ENCODE measurements at places on chromosomes 3 and 15. TPM values are rescaled to one million over a fixed set of nuclear protein-coding genes. Genes with fewer than 3 reads are reported as not detected.

- no peak for DNase-seq
These were observed 162.4 kb upstream of the STT3B start for GRCh38 chr3:31370380-31370666.

DNA sequence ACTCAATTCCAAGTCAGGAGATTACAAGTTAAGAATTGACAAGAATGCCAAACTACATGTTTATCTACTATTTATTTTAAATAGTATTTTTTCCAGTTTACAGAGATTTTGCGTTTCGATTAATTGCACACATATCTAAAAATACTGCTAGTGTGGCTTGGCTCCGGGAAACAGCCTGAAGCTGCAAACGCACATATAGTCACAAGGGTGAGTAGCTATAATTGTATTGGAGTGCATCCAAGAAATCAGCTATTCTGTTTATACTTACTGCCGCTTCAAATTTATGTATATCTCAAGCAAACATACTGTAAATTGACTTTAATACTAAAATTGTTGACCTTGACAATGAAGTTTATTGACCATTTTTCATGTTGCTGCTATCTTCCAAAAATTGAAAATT lies 77.0 kb upstream of the PLSCR5 start:
- DNase-seq: no peak

- no peak for DNase-seq
These were observed 220.2 kb upstream of the COL8A1 start for GRCh38 chr3:99418209-99418635.

DNA sequence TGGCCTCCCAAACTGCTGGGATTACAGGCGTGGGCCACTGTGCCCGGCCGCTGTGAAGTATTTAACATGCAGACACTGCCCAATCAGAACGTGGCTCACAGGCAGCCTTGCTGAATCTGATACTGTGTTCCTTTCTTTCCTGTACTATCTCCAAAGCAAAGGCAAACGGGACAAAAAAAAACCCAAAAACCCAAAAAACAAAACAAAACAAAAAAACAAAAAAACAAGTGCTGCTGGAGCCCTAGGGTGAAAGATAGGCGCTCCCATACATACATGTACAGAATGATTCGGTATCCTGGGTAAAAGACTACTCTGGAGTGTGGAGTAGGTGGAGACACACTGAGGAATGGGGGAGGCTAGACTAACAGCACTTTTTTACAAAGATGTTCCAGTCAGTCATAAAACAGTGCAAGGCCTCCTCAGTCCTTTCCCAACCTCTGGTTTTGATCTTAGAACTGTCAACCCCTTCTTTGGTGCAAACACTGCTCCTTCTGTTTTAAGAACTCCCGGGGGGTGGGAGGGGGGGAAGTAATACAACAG lies 7.7 kb upstream of the MAP1A start:
- no peak for DNase-seq

DNA sequence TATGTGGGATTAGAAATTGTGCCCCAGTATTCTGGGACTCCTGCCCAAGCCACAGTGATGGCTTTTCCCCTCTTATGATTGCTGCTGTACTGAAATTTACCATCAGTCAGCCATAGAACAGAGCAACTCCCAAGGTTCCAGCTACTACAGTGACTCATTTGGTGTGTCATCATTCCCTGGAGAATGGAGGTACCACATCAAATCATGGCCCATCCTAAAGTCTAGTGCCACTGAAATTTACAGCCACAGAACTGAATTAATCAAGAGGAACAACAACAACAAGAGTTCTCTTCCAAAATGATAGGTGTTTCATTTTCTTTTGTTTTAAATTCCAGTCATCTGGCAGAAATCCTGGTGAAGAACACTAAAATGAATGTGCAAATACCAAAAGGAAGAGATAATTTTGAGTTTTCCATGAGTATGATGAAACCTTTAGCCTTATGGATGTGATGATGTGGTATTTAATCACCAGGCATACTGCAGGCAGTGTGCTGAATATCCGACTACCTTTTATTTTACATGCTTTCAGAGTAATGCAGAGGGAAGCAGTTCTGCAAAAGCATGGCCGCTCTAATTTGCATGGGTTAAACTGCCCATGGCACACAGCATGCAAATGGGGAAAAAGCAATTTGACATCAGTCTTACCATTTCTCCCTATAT lies 75.6 kb upstream of the SLC2A2 start:
- DNase-seq: no peak

Gene SCG3
- not detected for total RNA-seq

- DNase-seq: no peak
These were observed 6.8 kb upstream of the ONECUT1 start for GRCh38 chr15:52796753-52797520.

Gene SYNPR
- 0.93 TPM for total RNA-seq

GRCh38 chr3:61605589-61606175 lies 44.3 kb downstream of the PTPRG start:
- no peak for DNase-seq

Gene AHSG
- not detected for total RNA-seq

DNA sequence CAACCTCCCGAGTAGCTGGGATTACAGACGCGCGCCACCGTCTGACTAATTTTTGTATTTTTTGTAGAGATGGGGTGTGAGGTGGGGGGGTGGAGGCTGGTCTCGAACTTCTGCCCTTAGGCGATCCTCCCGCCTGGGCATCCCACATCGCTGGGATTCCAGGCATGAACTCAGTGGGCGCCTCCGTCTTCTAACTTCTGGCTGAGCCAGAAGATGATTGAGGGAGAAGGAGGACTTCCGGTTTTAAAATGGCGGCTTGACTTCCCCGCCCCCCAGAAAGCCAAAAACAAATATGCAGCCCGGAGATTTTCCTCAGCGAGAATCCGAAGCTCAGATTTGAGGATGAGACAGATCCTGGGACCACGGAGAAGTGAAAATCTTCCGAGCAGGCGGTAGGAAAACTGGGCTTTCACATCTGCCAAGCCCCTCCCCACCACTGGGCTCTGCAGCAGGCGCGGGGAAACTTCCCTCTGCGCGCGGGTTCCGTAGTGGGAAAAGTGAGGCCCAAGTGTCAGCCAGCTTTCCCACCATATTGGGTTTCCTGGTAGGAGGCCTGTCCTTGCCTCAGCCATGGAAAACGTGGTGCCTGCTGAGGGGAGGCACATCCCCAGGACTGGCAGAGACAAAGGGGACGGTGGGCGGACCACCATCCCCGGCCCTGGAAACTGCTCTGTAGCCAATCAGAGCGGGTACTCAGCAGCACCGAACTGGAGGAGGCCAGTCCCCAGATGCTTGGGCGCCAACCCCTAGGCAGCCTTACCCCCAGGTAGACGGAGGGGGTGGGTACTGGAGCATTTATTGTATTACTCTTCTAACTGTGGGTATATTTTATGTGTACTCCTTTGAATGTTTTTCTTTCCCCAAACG lies 17.3 kb downstream of the CHST14 start:
- no peak for DNase-seq

GRCh38 chr3:105915524-105915923 lies 46.7 kb upstream of the CBLB start:
- DNase-seq: no peak

- no peak for DNase-seq
These were observed 170.5 kb upstream of the TGFBR2 start for GRCh38 chr3:30435861-30436331.

GRCh38 chr15:72970933-72971760 lies 81.1 kb upstream of the NEO1 start:
- DNase-seq: no peak

Gene DUOXA1
- 0.30 TPM for total RNA-seq

Gene SERPINI2
- 0.41 TPM for total RNA-seq

DNA sequence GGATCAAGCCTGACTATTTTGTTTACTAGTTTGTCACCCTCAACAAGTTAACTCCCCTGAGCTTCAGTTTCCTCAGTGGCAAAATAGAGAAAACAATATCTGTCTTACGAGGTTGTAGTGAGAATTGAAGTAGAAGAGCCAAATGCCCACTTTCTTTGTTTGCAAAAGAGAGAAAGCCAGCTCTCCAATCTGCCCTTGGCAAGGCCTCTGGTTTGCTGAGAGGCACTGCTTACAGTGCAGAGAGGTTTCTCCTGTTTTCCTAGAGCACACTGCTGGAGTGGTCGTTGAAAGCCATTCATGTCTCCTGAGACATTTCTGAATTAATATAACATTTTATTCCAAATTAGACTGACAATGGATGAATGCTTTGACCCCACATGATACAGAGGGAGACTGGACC lies 260.5 kb upstream of the IGF1R start:
- no peak for DNase-seq

GRCh38 chr3:25472153-25472552 lies 44.1 kb downstream of the RARB start:
- no peak for DNase-seq

DNA sequence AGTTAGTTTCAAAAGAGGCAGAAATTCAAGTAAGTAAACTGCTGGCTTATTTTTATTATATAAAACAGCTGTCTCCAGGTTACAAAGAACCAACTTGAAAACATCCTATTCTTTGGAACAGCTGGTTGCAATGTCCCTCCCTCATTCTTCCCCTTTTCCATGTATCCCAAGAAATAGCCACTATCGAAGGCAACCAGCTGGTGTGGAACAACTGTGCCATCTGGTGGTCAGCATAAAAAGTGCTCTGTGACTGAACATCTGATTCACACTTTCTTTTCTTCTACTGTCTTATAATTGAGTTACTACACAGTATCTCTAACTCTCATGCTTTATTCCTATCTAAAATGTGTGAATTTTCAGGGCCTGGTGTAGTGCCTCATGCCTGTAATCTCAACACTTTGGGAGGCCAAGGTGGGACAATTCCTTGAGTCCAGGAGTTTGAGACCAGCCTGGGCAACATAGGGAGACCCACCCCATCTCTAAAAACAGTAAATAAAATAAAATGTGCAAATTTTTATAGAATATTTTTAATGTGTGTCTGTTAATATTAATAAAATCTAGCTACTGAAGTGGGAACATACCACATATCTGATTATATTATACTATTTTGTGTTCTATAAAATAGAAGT lies 9.6 kb downstream of the OSBPL11 start:
- peak; percentile 26 for DNase-seq

Gene GASK1A
- 1.6 TPM for total RNA-seq

GRCh38 chr3:42117175-42118008 lies 26.2 kb downstream of the TRAK1 start:
- DNase-seq: peak; percentile 53

Gene GCNT3
- 0.14 TPM for total RNA-seq

DNA sequence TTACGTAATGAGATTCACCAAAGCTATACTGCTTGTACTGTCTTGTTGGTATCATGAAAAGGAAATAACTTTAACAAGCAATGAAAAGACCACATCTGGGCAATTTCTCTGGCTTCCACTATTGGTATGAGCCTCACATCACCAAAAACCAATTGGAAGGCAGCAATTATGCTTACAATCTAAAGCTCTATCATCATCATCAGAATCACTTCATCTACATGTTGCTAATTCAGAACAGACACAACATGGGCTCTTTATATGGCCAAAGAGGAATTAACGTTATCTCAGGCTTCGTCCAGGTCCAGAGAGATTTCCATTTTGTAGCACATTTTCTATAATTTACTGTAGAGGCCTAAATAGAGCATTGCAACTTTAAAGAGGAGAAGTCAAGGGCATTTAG lies 36.6 kb upstream of the SLCO3A1 start:
- DNase-seq: no peak

- no peak for DNase-seq
These were observed 5.2 kb downstream of the C15orf62 start for GRCh38 chr15:40775007-40775406.

- DNase-seq: peak; percentile 13
These were observed 7.4 kb downstream of the POC1A start for GRCh38 chr3:52146811-52147210.

GRCh38 chr15:100048736-100049135 lies 293.0 kb downstream of the ADAMTS17 start:
- no peak for DNase-seq

Gene C3orf33
- total RNA-seq: 6.6 TPM

DNA sequence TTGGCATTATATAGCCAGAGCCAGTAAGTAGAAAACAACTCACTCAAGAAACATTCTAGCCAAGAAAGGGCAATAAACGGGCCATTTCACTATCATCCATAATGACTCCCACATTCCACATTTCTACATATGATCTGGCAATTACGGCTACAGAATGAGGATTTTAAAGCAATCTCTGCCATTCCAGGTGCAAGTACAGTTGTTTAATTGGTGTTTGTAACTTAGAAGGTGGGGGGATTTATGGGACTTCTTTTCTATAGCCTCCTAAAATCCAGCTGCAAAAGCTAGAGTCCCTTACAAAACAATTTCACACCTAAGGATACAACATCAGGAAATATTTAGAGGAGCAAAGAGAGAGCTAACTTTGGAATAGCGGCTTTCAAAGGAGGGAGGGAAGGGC lies 295.4 kb upstream of the RORA start:
- DNase-seq: no peak

- no peak for DNase-seq
These were observed 591.9 kb downstream of the ROBO1 start for GRCh38 chr3:79175870-79176269.

DNA sequence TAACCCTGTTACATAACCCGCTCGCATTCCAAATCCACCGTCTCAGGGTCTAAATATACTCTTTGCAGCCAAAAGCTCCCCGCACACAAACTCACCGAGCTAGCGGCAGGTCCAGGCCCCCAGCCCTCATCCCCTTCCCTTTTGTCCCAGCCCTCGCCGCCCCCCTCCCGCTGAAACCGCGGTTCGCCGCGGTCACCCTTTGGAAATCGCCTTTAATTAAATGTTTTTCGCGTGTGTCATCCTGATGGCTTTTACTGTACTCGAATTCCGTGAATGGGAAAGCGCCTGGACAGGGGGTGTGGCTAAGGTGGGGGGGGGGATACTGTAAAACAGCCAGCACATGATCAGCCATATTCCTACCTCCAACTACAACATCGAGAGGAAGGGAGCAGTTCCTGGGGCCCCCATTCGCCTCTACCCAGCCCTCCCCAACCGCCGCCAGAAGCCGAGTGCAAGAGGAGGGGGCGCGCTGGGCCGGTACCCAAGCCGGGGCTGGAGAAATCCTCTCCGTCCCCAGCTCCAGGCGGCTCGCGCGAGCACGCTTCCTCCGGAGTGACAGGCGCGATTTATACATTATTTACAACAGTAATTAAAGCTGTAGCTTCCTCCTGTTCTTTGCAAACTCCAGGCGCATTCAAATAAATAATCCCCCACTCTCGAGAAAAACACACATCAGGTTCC lies 1.7 kb downstream of the RORA start:
- no peak for DNase-seq

DNA sequence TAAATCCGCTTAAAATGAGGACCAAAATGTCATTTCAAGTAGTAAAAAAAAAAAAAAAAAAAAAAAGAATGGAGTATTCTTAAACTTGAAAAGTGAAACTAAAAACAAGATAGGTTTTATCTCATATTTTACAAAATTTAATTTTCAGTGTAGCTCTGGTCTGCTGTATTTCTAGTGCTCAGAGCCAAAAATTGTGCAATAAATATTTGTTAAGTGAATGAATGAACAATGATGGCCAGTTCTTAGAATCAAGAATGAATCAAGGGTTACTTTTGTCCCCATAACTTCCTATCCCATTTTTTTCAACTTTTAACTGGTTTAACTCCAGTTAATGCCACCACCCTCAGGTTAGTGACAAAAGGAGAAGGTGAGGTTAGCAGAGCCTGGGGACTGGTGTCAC lies 214.4 kb downstream of the ABHD5 start:
- DNase-seq: no peak

All from left ventricle myocardium inferior (tissue), 1 donor.